ENCODE measurements at places on chromosomes 3 and 15. TPM values are rescaled to one million over a fixed set of nuclear protein-coding genes. Genes with fewer than 3 reads are reported as not detected.

- no peak for DNase-seq
Observed at GRCh38 chr3:27279123-27279522, 90.1 kb downstream of the NEK10 start.

DNA sequence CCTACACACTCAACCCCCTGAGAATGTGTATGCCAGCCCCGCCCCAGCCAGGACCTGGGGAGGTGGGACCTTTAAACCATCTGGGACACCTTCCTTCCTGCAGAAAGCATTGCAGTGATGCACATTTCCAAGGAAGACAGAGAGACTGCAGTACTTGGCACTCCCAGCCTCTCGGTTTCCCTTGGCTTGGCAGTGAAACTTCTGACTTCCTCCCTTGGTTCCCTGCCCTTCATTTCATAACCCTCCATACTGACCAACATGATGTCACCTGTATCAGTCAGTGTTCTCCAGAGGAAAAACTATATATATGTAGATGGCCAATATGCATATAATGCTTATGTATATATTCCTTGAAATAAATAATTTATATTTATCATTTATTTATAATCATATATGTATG, 103.2 kb downstream of the SST start:
- DNase-seq: no peak

GRCh38 chr3:56789076-56789475, 12.7 kb downstream of the ARHGEF3 start:
- no peak for DNase-seq

DNA sequence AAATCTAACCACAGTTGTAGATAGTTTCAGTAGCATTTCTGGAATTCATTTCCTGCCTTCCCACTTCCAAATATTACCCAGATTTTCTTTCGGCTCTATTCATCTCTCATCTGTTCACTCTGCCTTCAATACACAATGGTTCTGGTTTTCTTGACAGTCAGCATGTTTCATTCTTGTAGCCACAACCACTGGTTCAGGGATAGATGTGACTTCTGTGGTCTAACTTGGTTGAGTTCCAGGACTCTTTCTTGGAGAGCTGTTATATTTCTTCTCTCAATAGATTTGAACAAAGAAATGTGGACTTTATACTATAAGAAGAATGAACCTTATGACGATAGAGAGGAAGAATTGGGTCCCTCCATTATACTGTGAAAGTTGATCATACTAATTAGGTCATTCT, 228.8 kb downstream of the NSUN3 start:
- no peak for DNase-seq

DNA sequence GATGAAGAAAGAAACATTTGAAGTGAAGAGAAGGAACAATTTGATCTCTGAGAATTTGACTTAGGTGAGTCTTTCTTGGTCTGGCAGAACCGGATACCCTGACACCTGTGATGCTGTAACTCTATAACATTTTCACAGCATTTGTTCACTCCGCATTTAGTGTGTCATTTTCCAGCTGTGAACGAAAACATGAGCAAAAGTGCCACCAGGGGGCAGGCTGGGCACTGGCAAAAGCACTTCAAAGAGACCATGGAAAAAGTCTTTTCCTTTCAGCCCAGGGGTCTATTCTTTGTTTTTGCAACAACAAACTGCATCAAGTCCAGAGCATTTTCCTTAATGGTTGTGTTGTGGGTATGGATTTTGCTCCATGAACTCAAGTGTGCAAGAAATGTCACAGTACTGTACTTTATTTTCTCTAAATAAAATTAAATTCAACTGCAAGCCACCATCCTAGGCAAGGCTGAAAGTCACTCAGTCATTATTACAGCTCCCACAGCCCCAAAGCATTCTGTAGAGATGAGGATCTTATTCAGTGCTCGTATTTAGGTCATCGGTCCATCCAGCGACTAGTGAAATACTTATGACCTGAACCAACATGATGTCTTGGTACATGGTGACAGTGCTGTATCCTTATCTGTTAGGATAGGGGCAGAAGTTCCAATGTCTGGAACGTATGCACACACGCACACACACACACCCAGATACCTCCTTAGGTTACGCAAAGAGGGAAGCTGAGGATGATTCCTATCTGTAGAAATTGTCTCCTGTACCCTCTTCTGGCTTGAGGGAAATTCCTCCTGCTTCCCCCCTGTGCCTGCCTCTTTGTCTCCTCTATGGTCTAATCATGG, 125.5 kb downstream of the GADL1 start:
- DNase-seq: peak; percentile 77

Gene ROPN1
- not detected for total RNA-seq

Gene AHSG
- 0.27 TPM for total RNA-seq

Gene PYGO1
- 29.0 TPM for total RNA-seq

Gene FES
- total RNA-seq: 3.1 TPM

Gene CFAP91
- 2.1 TPM for total RNA-seq

Gene PP2D1
- total RNA-seq: not detected

Gene KBTBD13
- not detected for total RNA-seq

Gene TRPM7
- 39.0 TPM for total RNA-seq

All from type B pancreatic cell (in vitro differentiated cells).